A549 (cell line): ENCODE measurements at places on chromosomes 7 and 10. TPM values are rescaled to one million over a fixed set of nuclear protein-coding genes. Genes with fewer than 3 reads are reported as not detected.

DNA sequence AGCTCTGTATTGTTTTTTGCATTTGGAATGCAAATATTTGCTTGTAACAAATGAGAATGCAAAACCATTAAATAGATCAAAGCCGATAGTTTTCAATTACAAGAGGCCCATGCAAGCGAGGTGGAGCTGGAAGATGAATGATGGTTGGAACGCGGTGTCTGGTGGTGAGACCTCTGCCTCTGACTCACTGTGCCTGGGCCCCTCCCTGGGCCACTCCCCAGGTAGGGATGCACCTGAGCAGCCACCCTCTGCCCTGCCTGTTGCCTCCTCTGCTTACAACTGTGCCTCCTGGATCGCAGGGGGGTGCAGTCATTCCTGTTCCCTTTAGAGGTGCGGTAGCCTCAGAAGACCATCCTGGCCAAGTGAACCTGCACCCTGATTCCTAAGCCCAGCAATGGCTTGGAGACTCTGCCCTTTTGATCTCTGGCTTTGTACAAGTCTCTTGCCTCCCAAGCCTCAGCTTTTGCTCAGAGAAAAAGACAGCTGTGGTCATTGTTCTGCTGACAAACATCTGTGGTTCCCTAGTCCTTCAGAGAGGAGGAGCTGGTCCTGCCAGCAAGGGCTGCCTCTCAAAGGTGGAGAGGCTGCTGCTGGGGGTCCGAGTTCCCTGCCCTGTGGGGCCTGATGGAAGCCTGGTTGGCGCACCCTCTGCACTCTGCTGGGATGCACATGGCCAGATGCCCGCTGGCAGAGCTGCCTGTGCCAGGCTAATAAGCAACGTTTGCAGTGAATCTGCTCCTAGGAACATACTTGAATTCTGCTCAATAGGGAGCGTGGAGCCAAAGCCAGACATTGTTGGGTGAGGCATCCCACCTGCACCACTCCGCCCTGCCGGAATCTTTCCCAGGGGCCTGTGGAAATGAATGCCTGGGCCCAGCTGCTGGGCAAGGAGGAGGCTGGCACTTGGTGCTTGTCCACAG lies 126.3 kb upstream of the TCERG1L start:
- DNase-seq: no peak

GRCh38 chr10:121155742-121156474 lies 304.7 kb downstream of the WDR11 start:
- no peak for DNase-seq

DNA sequence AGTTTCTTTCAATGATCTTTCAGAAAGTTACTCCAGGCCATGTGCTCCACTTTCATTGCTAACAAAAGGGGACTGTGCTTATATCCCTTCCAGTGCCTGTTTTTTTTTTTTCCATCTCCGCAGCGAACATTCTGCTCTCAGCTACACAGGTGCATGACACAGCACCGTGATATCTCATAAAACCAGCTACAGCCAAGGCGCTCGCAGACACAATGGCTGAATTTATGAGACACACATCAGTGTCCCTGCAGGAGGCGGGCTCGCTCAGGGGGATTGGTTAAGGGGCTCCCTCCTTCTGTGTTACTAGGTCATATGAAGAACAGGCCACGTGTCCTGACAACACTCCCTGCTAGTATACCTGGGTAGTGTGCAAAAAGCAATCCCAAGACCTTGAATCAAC lies 245.5 kb downstream of the SKAP2 start:
- no peak for DNase-seq

The OR2A1 gene
- polyA plus RNA-seq: not detected in 3 replicates

DNA sequence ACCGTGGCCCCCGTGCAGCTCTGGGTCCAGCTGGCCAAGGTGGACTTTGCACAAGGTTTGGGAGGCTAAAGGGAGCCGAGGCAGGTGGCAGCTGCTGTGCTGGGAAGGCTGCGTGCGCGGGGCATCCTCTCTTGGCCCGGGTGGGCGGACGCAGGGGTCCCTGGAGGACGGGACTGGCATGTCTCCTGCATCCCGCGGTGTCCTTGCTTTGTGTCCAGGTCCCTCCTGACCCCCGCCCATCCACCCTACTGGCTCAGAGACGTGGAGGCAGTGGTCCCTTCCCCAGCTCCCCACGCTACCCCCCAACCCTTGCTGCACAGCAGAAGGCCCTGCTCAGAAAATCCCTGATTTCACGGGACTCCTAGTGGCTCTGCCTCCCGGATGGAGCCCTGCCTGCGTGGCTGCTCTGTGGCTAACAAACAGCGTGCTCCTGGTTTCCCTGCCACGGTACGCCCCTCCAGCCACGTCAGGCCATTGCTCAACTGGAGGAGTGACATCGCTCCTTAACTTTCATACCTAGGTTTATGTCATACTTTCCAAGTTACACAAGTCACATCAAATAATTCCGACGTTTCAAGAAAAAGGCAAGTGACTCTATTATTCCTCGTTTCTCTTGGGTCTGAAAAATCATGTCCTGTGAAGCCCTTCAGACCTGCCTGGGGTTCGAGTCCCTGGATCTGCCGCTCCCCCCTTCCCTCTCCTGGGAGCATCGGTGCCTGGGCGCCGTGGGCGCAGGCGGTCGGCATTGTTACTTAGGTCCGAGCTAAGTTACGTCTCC lies 421.9 kb downstream of the DNAJB6 start:
- DNase-seq: no peak

DNA sequence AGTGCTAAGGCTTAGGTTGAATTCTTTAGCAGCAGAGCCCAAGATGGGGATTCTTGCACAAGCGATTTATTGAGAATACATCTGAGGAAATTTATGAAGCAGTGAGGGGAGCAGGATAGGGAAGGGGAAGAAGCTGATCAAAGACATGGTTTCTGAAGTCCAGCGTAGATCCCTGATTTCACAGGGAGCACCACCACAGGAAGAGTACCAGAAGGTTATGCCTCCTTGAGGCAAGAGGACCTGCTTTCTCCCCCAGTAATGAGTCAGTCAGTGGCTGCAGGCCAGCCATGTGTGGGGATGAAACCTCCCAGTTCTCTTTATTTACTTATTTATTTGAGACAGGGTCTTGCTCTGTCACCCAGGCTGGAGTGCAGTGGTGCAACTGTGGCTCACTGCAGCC lies 35.0 kb upstream of the CBLL1 start:
- no peak for DNase-seq

The NME8 gene
- not detected in 3 replicates for polyA plus RNA-seq

The HSPA12A gene
- polyA plus RNA-seq: 16.7 to 17.8 TPM (median 16.9 TPM) in 3 replicates

- no peak for DNase-seq
These were observed 202.2 kb downstream of the PARD3 start for GRCh38 chr10:34612938-34613337.

- no peak for DNase-seq
These were observed 122.2 kb downstream of the GPR37 start for GRCh38 chr7:124643311-124643811.

DNA sequence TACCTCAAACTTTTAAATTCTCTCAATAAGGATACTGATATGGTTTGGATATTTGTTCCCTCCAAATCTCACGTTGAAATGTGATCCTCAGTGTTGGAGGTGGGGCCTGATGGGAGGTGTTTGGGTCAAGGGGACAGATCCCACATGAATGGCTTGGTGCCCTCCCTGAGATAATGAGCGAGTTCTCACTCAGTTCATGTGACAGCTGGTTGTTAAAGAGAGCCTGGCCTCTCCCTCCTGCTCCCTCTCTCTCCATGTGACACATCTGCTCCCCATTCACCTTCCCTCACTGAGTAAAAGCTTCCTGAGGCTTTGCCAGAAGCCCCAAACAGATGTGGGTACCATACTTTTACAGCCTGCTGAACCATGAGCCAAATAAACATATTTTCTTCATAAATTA lies 19.2 kb downstream of the ABCB4 start:
- no peak for DNase-seq
